ENCODE measurements at places on chromosomes 12 and 14. TPM values are rescaled to one million over a fixed set of nuclear protein-coding genes. Genes with fewer than 3 reads are reported as not detected.

The CMA1 gene
- total RNA-seq = not detected

The CCDC177 gene
- 0.04 TPM for total RNA-seq

The RBM25 gene
- total RNA-seq = 95.0 TPM

The KRT83 gene
- total RNA-seq = not detected

The GPRC5D gene
- total RNA-seq = not detected

The OR11H12 gene
- not detected for total RNA-seq

The ADCY6 gene
- total RNA-seq = 0.25 TPM

The LHX5 gene
- not detected for total RNA-seq

The KLRF1 gene
- total RNA-seq = not detected

The ADAM20 gene
- 0.15 TPM for total RNA-seq

The ACOT4 gene
- 4.0 TPM for total RNA-seq

The ANG gene
- 0.34 TPM for total RNA-seq

The C3AR1 gene
- total RNA-seq = 1.1 TPM

The VWF gene
- 0.04 TPM for total RNA-seq

The TSPAN8 gene
- not detected for total RNA-seq

The RHOJ gene
- not detected for total RNA-seq

The EXOC3L4 gene
- total RNA-seq = not detected

The LRRK2 gene
- total RNA-seq = 0.25 TPM

The PLEK2 gene
- total RNA-seq = 1.2 TPM

The IFNG-AS1 gene
- 0.57 TPM for total RNA-seq

The PMEL gene
- total RNA-seq = 0.46 TPM

The E2F7 gene
- total RNA-seq = 7.2 TPM

The PTGDR gene
- total RNA-seq = 0.74 TPM

The CCDC196 gene
- total RNA-seq = not detected

The NELL2 gene
- total RNA-seq = 50.0 TPM

The ITGA7 gene
- 3.6 TPM for total RNA-seq

The MANSC4 gene
- not detected for total RNA-seq

The FOXN3 gene
- total RNA-seq = 80.8 TPM

The B4GALNT1 gene
- total RNA-seq = 3.2 TPM

The CEP290 gene
- 17.3 TPM for total RNA-seq

The SLC7A7 gene
- 0.21 TPM for total RNA-seq

The SYCP3 gene
- total RNA-seq = 0.91 TPM

The MRPL52 gene
- total RNA-seq = 179 TPM

The RNU4-1 gene
- total RNA-seq = 620 TPM

The ANKRD13A gene
- total RNA-seq = 30.4 TPM

The KLRD1 gene
- 68.3 TPM for total RNA-seq

The CLEC1B gene
- not detected for total RNA-seq

The XPOT gene
- total RNA-seq = 174 TPM

The TSPAN19 gene
- total RNA-seq = not detected

All from activated CD8-positive, alpha-beta memory T cell treated with anti-CD3 and anti-CD28 coated beads for 36 hours (primary cell).